Smooth muscle cell of the pulmonary artery (primary cell): ENCODE measurements at places on chromosomes 6 and 20. TPM values are rescaled to one million over a fixed set of nuclear protein-coding genes. Genes with fewer than 3 reads are reported as not detected.

The FOXS1 gene
- total RNA-seq, result 20.6 and 23.1 TPM in 2 replicates

The PRPH2 gene
- total RNA-seq, result 0.50 and 0.91 TPM in 2 replicates

The WTAP gene
- 72.6 and 86.3 TPM in 2 replicates for total RNA-seq

The SNRNP48 gene
- total RNA-seq, result 7.9 and 13.4 TPM in 2 replicates

The DEF6 gene
- 0.59 and 1.7 TPM in 2 replicates for total RNA-seq

The AIF1 gene
- total RNA-seq, result not detected in 2 replicates

The GRM1 gene
- total RNA-seq, result 0.07 TPM in 2 replicates

The NKX2-4 gene
- not detected in 2 replicates for total RNA-seq

The NOX3 gene
- total RNA-seq, result not detected in 2 replicates

The FILIP1 gene
- 0.33 and 0.91 TPM in 2 replicates for total RNA-seq

The PDYN gene
- total RNA-seq, result not detected in 2 replicates

The RWDD2A gene
- total RNA-seq, result 4.6 and 5.9 TPM in 2 replicates

The SIGLEC1 gene
- not detected in 2 replicates for total RNA-seq
